ENCODE measurements at places on chromosomes 7 and 10.

DNA sequence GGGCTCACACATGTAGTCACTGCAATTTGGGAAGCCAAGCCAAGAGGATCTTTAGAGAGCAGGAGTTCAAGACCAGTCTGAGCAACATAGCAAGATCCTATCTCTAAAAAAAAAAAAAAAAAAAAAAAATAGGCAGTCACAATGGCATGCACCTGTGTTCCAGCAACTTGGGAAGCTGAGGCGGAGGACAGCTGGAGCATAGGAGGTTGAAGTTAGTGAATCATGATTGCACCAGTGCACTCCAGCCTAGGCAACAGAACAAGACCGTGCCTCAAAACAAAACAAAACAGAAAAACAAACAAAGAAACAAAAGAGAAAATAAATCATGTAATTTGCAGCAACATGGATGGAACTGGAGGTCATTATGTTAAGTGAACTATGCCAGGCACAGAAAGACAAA is 33.6 kb upstream of the BICC1 start:
- no peak for DNase-seq

- DNase-seq = no peak
Observed at GRCh38 chr10:17240616-17241015, 12.6 kb downstream of the VIM start.

DNA sequence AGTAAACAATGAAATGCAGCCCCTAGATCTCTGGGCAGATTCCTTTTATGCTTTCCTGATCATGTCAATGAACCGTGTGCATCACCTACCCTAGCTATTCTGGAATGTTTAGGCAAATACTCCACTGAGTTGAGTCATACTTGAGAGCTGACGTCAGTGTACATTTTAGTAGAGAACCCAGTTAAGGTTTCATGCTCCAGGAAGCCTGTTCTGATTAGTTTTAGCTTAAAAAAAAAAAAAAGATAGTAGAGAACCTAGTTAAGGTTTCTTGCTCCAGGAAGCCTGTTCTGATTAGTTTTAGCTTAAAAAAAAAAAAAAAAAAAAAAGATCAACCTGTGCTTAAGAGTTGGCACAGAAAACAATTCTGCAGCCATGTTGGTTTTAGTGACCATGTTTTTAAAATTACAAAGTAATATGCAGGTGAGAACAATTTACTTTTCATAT is 3.7 kb upstream of the MCU start:
- no peak for DNase-seq

GRCh38 chr10:62437696-62438095 is 63.5 kb downstream of the ZNF365 start:
- DNase-seq = no peak

Measured in activated T-helper 1 cell treated with anti-CD3 and anti-CD28 coated beads, Interleukin-2, amount 50 U/mL, for 16 hours (primary cell).